ENCODE measurements at places on chromosomes 11 and 22.

DNA sequence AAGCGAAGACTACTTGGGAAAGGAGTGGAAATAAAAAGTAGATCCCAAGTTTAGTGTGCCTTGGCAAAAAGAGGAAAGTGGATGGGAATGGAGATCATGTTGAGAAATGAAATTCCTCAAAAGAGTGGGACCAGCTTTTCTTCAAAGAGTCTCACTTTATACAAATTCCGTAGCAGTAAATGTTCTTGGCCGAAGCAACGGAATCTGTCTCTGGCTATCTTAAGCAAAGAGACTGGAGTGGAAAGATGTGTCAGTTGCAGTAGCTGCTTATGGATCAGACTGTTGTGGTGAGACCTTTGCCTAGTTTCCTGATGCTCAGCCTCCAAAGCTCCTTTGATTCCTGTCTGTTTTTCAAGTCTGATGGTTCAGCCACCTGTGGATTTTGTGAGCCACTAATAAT lies 73.6 kb downstream of the CSTPP1 start:
- no peak for DNase-seq

DNA sequence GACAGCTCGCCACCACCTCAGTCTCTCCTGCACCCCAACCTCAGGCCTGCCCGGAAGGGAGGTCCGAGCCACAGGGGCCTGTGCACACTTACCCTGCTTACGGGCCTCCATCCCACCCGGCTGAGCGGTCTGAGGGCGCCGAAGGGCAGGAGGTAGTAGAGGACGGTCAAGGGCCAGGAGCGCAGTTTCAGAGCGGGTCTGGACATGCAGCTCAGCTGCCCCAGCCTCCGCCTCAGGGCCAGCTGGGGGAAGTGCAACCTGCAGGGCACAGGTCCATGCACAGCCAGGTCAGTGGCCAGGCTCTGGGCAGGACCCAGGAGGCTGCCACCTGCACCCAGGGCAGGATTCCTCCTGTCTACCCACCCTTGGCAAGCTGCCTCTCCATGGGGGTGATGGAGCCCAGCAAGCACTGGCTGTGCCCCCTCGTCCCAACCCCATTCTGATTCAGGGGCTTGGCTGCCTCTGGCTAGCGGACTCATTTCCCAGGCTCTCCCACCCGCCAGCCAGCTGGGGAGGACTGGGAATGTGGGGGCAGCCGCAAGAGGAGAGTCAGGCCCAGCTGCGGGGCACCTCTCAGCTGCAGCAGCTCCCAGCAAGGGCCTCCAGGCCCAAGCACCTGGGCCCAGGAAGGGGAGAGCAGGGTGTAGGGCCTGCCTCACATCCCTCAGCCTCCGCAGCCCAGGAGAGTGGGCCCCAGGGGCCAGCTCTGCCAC lies 38.3 kb downstream of the PISD start:
- no peak for DNase-seq

GRCh38 chr11:29490938-29491337 lies 525.9 kb downstream of the KCNA4 start:
- no peak for DNase-seq

DNA sequence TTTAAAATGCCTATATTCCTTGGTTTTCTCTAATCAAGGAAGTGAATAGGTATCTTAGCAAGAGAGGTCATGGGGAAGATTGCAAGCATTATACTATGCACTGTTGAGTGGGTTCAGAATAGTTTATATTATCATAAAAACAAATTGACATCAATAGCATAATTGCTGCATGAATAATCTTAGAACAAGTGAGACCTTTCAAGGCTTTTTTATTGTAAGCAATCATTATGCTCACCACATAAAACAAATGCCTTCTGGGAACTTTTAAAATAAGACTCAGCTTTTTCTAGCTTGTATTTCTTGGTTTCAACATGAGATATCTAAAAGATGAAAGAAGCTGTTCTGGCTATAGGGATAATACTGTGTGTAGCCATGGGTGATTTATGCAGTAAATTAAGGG lies 135.6 kb upstream of the ZC3H12C start:
- no peak for DNase-seq

Data from midbrain (tissue), 1 donor.